Activated CD4-positive, alpha-beta T cell treated with anti-CD3 and anti-CD28 coated beads, Interleukin-2, amount 10 ng/mL, durations not matched to agents 7 days and 5 days (primary cell): ENCODE measurements at places on chromosomes 12 and 14. TPM values are rescaled to one million over a fixed set of nuclear protein-coding genes. Genes with fewer than 3 reads are reported as not detected.

The C14orf39 gene
- total RNA-seq, result not detected

The SCNN1A gene
- 0.67 TPM for total RNA-seq

The KIF26A gene
- 0.35 TPM for total RNA-seq

The TNS2 gene
- 1.8 TPM for total RNA-seq

The MDM1 gene
- total RNA-seq, result 28.4 TPM

The ANO4 gene
- not detected for total RNA-seq

GRCh38 chr12:39692258-39692853, 72.8 kb upstream of the ABCD2 start:
- DNase-seq, result no peak
- H3K36me3 ChIP-seq, result peaks cover 3% of the 10 kb centered on the region
- H3K4me3 ChIP-seq, result no peak overlapping the region
- peaks cover 8% of the 10 kb centered on the region for H3K27me3 ChIP-seq

- no peaks in the 10 kb centered on the region for H3K27me3 ChIP-seq
- peaks cover 72% of the 10 kb centered on the region for H3K36me3 ChIP-seq
- peak overlapping the region; percentile 28 for H3K27ac ChIP-seq
- H3K4me3 ChIP-seq, result no peak overlapping the region
These were observed 17.4 kb downstream of the TMPO start for GRCh38 chr12:98532687-98533304.

DNA sequence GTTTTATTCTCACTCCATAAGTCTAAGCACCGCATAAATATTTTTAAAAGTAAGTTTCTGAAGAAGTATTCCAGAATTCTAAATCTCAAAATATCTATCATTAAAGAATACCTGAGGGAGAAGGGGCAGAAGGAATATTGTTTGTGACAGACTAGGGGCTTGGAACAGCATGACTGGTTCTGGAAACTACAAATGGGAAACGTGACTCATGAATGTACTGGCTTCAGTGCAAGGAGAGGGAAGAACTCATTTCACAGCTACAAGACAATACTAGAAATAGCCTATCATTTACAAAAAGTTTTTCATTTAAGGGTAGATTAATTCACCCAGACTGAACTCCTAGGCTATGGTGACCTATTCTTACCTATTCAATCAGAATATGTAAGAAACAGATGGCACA, 121.3 kb downstream of the SLC25A21 start:
- no peaks in the 10 kb centered on the region for H3K4me1 ChIP-seq
- H3K36me3 ChIP-seq, result no peaks in the 10 kb centered on the region
- no peak overlapping the region for H3K4me3 ChIP-seq

- no peak overlapping the region for H3K4me3 ChIP-seq
- peaks cover 27% of the 10 kb centered on the region for H3K36me3 ChIP-seq
- H3K4me1 ChIP-seq, result peaks cover 35% of the 10 kb centered on the region
- DNase-seq, result no peak
- H3K27me3 ChIP-seq, result peaks cover 40% of the 10 kb centered on the region
- no peak overlapping the region for H3K27ac ChIP-seq
These were observed 81.6 kb downstream of the PTGER2 start for GRCh38 chr14:52395728-52396127.

DNA sequence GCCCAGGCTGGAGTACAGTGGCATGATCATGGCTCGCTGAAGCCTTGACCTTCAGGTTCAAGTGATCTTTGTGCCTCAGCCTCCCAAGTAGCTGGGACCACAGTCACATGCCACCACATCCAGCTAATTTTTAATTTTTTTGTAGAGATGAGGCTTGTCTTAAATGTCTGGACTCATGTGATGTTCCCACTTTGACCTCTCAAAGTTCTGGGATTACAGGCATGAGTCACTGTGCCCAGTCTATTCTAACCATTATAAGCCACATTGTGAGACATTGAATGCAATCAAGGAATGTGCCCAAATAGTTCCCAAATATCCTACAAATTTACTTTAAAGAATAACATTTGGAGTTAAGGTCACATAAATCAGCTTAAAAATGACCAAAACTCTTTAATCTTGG, 130.7 kb upstream of the ARID2 start:
- H3K4me3 ChIP-seq, result no peak overlapping the region
- H3K36me3 ChIP-seq, result no peaks in the 10 kb centered on the region
- DNase-seq, result no peak
- H3K27ac ChIP-seq, result no peak overlapping the region
- peaks cover 12% of the 10 kb centered on the region for H3K27me3 ChIP-seq

GRCh38 chr12:82174383-82174782, 183.8 kb downstream of the CCDC59 start:
- DNase-seq, result no peak
- H3K27me3 ChIP-seq, result no peaks in the 10 kb centered on the region
- no peaks in the 10 kb centered on the region for H3K4me1 ChIP-seq
- no peak overlapping the region for H3K4me3 ChIP-seq

- no peak for DNase-seq
- H3K27ac ChIP-seq, result no peak overlapping the region
- H3K27me3 ChIP-seq, result no peaks in the 10 kb centered on the region
- no peak overlapping the region for H3K4me3 ChIP-seq
- H3K4me1 ChIP-seq, result peaks cover 3% of the 10 kb centered on the region
- H3K36me3 ChIP-seq, result peaks cover 63% of the 10 kb centered on the region
These were observed 9.6 kb downstream of the MARS1 start for GRCh38 chr12:57497223-57498131.

- peak overlapping the region; percentile 16 for H3K27ac ChIP-seq
- peaks cover 34% of the 10 kb centered on the region for H3K4me1 ChIP-seq
- H3K4me3 ChIP-seq, result no peak overlapping the region
- DNase-seq, result peak; percentile 28
- peaks cover 48% of the 10 kb centered on the region for H3K36me3 ChIP-seq
These were observed 84.6 kb downstream of the TXNDC16 start for GRCh38 chr14:52467515-52468266.

GRCh38 chr12:6478416-6478815, 7.9 kb upstream of the VAMP1 start:
- H3K4me3 ChIP-seq, result no peak overlapping the region
- no peak for DNase-seq
- H3K36me3 ChIP-seq, result no peaks in the 10 kb centered on the region
- H3K4me1 ChIP-seq, result no peaks in the 10 kb centered on the region
- H3K27ac ChIP-seq, result no peak overlapping the region

GRCh38 chr12:44031472-44032185, 195.7 kb downstream of the TMEM117 start:
- no peaks in the 10 kb centered on the region for H3K4me1 ChIP-seq
- H3K27me3 ChIP-seq, result no peaks in the 10 kb centered on the region
- no peak overlapping the region for H3K4me3 ChIP-seq
- H3K36me3 ChIP-seq, result no peaks in the 10 kb centered on the region
- H3K27ac ChIP-seq, result no peak overlapping the region

DNA sequence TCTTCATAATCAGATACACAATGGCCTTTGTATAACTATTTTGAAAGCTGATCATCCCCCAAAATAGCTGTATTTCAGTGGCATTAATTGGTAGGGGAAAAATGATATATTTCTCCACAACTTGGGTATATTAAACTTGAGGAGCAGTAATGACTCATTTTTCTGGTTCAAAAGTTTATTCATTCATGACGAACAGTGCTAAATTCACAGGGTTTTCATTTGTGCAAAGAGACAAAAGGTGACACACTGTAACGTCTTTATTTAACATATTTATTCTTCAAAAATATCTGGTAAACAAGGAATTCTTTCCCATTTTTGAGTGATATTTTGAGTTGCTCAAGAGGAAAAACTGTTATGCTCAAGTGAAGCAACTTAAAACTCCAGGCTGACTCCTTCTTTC, 415.5 kb upstream of the SOX5 start:
- H3K4me3 ChIP-seq, result no peak overlapping the region
- no peaks in the 10 kb centered on the region for H3K4me1 ChIP-seq
- DNase-seq, result no peak
- H3K27me3 ChIP-seq, result no peaks in the 10 kb centered on the region
- H3K27ac ChIP-seq, result no peak overlapping the region

GRCh38 chr14:105065280-105066228, at the start of gene GPR132:
TSS of gene GPR132 (minus strand) at chr14:105065430. CDS start at chr14:105055420, 10,010 bp downstream.
- H3K27ac ChIP-seq, result peak within 1 kb of the TSS; percentile 94
- H3K36me3 ChIP-seq, result peaks cover 18% of the 10 kb centered on the region
- H3K4me3 ChIP-seq, result peak within 1 kb of the TSS; percentile 80

DNA sequence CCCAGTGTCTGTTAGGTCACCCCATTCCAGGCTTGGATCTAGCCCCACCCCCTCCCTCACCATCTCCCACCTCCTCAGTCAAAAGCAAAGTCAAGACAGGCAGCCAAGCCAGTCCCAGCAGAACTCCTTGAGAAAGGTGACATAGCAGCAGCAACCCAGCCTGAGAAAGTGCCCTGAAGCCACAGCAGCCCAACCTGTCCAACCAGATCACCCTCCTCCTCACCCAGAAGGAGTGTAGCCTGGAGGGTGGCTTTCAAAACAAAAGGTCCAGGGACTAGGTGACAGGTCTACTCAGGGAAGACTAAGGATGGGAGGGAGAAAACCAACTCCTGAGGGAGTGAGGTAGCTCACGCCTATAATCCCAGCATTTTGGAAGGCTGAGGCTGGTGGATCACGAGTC, 5.2 kb downstream of the RAB15 start:
- no peak for DNase-seq
- no peak overlapping the region for H3K27ac ChIP-seq
- H3K4me1 ChIP-seq, result peaks cover 9% of the 10 kb centered on the region
- no peaks in the 10 kb centered on the region for H3K27me3 ChIP-seq
- no peak overlapping the region for H3K4me3 ChIP-seq
- H3K36me3 ChIP-seq, result no peaks in the 10 kb centered on the region

DNA sequence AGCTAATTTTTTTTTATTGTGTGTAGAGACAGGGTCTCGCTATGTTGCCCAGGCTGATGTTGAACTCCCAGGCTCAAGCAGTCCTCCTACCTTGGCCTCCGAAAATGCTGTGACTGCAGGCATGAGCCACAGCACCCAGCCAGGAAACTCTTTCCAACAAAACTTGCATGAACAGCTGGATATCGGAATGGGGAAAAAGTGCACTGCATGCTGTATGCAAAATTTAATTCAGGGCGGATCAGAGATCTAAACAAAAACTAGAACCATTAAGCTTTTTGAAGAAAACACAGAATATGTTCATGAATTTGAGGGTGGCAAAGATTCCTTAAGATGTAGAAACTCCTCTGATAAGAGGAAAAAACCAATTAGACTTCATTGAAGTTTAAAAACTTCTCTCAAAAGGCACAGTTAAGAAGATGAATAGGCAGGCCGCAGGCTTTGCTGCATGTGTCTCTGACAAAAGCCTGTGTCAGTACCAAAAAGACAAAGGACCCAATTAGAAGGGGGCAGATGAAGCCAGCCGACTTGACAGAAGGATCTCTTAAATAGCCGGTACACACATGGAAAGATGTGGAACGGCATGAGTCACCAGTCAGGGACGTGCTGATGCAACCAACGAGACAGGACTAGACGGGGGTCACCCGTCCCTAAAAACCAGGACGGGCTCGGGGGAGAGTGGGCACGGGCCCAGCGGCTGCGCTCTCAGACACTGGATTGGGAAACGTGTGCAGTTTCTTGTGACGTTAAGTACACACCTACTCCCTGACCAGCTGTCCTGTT, 34.8 kb upstream of the MMP17 start:
- H3K36me3 ChIP-seq, result peaks cover 32% of the 10 kb centered on the region
- no peak overlapping the region for H3K4me3 ChIP-seq
- DNase-seq, result no peak
- H3K27ac ChIP-seq, result no peak overlapping the region

- H3K4me1 ChIP-seq, result peaks cover 20% of the 10 kb centered on the region
- H3K27me3 ChIP-seq, result no peaks in the 10 kb centered on the region
- no peak for DNase-seq
- peaks cover 12% of the 10 kb centered on the region for H3K36me3 ChIP-seq
- H3K27ac ChIP-seq, result no peak overlapping the region
These were observed 38.8 kb upstream of the NINJ2 start for GRCh38 chr12:701896-702539.

DNA sequence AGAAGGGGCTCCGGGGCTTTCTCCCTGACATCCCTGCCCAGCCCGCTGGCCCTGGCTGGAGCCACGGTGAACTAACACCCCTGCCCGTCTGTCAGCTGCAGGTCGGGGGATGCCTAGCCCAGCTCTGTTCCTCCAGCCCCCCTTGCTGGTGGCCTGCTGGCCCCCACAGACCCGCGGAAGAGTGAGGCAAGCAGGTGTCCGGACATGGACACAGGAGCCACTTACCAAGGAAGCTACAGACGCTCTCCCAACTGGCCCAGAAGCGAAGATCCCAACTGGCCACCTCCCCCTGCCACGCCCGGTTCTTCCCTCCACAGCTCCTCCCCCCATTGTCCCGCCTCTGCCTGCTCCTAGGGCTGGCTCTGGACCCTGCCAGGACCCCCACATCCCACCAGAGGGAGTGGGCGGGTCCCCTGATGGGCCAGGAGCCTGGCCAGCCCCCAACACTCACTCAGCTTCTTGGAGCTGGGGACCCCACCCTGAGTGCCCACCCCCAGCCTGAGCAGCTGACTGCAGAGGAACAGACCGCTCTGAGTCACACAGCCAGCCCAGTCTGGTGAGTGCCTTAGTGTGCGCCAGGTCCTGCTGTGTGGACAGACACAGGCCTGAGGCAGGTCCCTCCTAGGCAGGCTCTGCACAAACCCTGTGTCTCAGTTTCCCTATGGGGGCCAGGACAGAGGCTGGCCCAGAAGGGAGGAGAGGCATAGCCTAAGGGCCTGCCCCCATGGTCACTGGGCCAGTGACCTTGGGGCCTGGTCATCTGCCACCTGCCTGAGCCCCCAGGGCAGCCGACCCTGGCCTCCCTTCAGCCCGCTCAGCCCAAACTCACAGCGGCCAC, 7.7 kb downstream of the AHNAK2 start:
- H3K4me3 ChIP-seq, result no peak overlapping the region
- no peak overlapping the region for H3K27ac ChIP-seq
- no peaks in the 10 kb centered on the region for H3K36me3 ChIP-seq
- DNase-seq, result no peak
- no peaks in the 10 kb centered on the region for H3K4me1 ChIP-seq
- H3K27me3 ChIP-seq, result peaks cover 3% of the 10 kb centered on the region

GRCh38 chr12:106112145-106112821, 26.5 kb downstream of the NUAK1 start:
- DNase-seq, result no peak
- H3K27ac ChIP-seq, result no peak overlapping the region
- peaks cover 25% of the 10 kb centered on the region for H3K27me3 ChIP-seq
- H3K4me3 ChIP-seq, result no peak overlapping the region

DNA sequence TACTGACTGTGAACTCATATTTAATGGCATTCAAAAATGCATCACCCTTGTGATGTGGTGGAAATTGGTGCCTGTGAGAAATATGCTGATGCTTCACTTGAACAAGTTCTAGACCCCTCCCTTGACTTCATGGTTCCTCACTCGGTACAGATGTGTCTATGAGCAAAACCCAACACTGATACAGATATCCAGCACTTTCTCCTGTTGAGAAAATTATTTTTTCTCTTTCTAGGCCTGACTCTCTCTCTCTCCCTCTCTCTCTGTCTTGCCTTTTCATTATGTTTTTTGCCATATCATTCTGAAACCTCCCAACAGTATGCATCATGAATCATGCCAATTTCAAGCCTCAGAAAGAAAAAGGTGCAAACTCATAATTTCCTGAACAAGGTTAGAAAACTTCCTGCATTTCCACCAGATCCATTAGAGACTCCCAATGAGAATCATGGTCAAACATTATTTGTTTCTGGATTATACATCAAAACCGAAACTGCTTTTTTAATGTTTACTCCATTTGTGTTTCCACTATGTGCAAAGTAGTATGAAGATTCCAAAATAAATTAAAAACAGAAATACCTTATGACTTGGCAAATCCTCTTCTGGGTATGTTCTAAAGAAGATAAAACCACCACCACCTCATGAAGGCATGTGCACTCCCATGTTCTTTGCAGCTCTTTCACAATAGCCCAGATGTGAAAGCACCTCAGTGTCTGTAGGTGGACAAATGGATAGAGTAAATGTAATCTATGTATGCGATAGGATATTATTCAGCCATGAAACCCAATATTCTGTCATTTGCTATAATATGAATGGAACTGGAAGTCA, 543.6 kb downstream of the TMEM121 start:
- no peak for DNase-seq
- no peak overlapping the region for H3K27ac ChIP-seq
- H3K27me3 ChIP-seq, result peaks cover 26% of the 10 kb centered on the region
- H3K4me1 ChIP-seq, result peaks cover 11% of the 10 kb centered on the region
